ENCODE measurements at places on chromosomes 2 and 18. TPM values are rescaled to one million over a fixed set of nuclear protein-coding genes. Genes with fewer than 3 reads are reported as not detected.

- DNase-seq = no peak
Observed at GRCh38 chr2:184336688-184337087, 261.6 kb upstream of the ZNF804A start.

DNA sequence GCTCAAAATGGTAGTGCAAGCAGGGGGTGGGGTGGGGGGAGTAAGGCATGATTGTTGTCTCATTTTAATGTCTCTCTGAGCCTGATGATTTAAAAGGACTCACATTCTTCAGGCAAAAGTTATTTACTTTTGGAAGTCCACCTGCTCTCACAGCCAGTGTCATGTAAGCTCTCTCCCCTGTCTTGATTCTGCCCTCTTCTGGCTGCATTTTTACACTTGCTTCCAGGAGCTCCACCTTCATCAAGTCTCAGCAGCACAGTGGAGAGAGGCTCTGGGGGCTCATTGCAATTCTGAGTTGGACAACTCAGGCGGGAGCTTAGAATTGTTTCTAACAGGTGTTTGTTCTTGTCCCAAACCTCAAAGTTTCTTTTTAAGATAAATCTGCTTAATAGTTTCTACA, 39.2 kb downstream of the GNAL start:
- no peak for DNase-seq

The DHRS9 gene
- 84.0 TPM for total RNA-seq

- DNase-seq = no peak
Observed at GRCh38 chr18:48550101-48550729, 11.4 kb downstream of the CTIF start.

The UGT1A6 gene
- total RNA-seq = not detected
